ENCODE measurements at places on chromosomes 12 and 14.
A peak's percentile ranks its signal among the peaks of the same experiment; 100 is the strongest.

DNA sequence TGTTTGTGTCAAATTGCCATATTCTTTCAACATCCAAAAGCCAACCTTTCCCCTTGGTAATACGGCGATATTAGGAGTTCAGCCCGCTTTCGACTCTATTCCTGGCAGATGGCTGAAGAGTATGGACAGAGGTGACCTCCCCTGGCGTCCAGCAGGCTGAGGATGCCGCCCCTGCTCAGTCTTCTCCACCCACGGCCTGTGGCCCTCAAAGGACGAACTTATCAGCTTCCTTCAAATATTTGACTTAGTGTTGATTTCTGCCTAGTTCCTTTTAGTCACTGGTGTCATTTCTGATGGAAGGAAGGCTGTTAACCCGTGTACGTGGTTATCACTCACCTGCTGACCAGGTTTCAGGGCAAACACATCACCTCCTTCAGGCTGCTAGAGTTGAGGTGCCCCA lies 65.0 kb downstream of the TESC start:
- no peak for DNase-seq

- DNase-seq, result no peak
These were observed 18.6 kb downstream of the AICDA start for GRCh38 chr12:8594072-8594471.

GRCh38 chr14:52834440-52834842 lies 43.0 kb upstream of the GNPNAT1 start:
- DNase-seq, result no peak

- no peak for DNase-seq
These were observed 114.8 kb downstream of the EML1 start for GRCh38 chr14:99907761-99908652.

DNA sequence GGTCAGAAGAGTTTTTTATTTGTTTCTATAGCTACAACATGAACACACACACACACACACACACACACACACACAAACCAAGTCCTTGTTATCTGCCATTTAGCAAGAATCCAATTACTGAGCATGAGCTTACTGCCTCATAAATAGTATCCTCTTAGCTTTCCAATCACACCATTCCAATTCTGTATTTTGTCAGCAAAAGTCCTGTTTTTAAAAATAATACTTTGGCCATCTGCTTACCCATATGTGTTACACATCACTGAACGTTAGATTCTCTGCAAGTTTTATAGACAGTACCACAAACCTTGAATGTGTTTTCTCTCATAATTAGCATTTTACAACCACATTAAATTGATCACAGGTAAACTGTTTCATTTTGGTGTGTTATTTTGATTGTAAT lies 1905.4 kb upstream of the FLRT2 start:
- no peak for DNase-seq

GRCh38 chr14:29716150-29716549 lies 211.5 kb downstream of the PRKD1 start:
- DNase-seq, result no peak

GRCh38 chr12:39003541-39004155 lies 98.3 kb upstream of the CPNE8 start:
- DNase-seq, result no peak

DNA sequence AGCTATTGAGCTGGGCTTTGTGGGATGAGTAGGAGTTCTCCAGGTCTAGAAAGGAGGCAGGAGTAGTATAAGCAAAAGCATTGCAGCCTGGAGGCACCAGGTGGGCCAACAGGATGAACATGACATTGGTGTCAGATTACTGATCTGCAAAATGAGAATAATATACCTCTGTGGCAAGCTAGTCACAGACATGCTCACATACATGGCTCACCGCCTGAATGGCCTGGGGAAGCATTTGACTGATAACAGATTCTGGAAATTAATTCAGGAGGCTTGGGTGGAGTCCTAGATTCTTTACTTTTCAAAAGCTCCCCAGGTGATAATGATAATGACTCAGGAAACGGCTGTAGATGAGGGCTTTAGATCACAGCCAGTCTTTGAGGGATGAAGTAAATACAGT lies 709 bp downstream of the TCL1B start:
- DNase-seq, result peak; percentile 29

- DNase-seq, result no peak
These were observed 116.6 kb upstream of the FAR2 start for GRCh38 chr12:29032446-29032845.

GRCh38 chr12:47527816-47528215 lies 178.0 kb downstream of the RPAP3 start:
- no peak for DNase-seq

DNA sequence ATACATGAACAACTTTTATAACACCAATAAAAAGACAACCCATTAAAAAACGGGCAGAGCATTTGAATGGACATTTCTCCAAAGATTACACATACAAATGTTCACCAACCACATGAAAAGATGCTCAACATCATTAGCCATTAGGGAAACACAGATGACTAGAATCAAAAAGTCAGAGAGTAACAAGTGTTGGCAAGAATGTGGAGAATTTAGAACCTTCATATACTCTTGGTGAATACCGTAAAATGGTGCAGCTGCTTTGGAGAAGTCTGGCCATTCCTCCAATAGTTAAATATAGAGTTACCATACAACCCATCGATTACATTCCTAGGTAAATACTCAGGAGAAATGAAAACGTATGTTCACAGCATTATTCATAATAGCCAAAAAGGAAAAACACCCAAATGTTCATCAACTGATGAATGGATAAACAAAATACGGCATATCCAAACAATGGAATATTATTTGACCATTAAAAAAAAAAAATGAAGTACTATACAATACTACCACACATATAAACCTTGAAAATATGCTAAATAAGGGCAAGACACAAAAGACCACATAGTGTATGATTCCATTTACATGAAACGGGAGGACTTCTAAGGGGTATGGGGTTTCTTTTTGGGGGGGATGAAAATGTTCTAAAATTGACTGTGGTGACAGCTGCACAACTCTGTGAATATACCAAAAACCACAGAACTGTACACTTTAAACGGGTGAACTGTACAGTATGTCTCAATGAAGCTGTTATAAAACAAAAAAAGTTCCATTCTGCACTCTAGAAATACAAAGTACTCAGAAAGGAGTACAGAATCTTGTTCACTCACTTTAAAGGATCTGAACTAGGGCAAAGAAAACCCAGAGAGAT lies 3.2 kb downstream of the CORO1C start:
- no peak for DNase-seq

GRCh38 chr14:90782892-90783291 lies 33.3 kb downstream of the TTC7B start:
- DNase-seq, result no peak

GRCh38 chr14:51566831-51567582 lies 84.7 kb upstream of the FRMD6 start:
- DNase-seq, result no peak

DNA sequence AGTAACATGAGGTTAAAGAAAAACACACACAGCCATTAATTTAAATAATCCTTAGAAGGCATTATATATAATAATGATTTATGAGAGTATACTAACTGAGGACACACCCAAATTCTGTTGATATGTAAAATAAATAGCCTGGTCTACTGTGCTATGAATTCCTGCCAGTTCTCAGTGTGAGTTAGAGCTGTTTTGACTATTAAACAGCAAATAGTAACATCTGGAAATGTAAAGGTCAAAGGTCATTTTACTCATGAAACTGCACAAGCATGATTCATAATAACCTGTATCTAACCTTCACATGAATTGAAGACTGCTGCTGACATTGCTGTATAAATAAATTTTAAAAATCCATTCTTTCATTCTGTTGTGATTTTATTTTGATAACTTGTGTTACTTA lies 966.7 kb downstream of the SLC6A15 start:
- DNase-seq, result no peak

DNA sequence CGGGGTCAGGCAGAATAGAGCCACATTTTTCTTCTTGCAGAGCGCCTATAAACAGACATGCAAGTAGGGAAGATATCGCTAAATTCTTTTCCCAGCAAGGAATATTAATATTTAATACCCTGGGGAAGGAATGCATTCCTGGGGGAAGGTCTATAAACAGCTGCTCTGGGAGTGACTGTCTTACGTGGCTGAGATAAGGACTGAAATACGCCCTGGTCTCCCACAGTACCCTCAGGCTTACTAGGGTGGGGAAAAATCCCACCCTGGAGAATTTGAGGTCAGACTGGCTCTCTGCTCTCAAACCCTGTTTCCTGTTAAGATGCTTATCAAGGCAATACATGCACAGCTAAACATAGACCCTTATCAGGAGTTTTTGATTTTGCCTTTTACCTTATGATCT lies 262.3 kb downstream of the CEP128 start:
- DNase-seq, result no peak

DNA sequence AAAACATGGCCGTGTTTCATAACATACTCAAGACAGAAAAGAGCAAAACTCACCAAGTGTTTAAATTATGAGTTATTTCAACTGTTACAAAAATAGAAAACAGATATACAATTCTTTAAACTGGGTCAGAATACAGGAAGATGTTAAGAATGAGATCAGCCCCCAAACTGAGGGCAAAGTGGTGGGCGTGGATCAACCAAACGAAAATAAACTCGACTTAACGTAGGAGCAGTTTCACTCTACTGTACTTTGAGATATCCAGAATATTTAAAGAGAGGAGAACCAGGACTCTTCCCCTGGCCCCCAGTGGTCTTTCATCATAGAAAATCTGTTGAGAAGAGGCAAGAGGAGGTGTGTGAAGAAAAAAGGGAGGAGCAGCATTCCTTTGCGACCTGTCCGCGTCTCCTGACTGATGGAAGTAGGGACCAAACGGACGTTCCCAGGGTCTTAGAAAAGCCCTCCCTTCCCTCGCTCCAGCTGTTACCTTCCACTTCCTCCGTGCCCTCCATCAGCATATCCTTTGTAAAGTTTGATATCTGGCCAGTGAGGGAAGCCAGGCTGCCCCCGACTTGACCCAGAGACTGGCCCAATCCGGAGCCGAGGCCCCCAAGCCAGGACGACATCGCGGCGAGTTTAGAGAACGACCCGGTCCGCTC lies 668 bp downstream of the TRIP11 start:
- DNase-seq, result no peak

- no peak for DNase-seq
These were observed 323.3 kb upstream of the RTL1 start for GRCh38 chr14:101226603-101227425.

- no peak for DNase-seq
These were observed 2.2 kb downstream of the FRMD6 start for GRCh38 chr14:51653775-51654532.
